ENCODE measurements at places on chromosomes 16 and 17.

- DNase-seq, result no peak
Observed at GRCh38 chr16:56916571-56917403, 15.2 kb upstream of the HERPUD1 start.

DNA sequence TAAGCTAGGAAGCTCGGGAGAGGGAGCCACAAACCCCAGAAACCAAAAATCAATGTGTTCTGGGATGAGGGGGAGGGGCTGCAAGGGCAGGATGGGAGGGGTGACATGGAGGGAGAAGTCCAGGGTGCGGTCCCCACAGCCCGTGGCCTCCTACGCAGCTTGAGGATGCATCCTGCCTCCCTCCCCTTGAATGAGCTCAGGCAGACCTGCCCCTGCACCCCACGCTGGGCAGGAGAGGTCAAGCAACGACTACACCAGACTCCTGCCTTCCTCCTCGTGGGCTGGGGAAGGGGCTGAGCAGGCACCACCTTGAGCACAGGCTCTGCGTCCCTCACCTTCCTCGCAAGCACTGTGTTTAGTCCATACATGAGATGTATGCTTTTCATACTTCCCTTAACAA lies 3.9 kb downstream of the ANKRD13B start:
- no peak for DNase-seq

DNA sequence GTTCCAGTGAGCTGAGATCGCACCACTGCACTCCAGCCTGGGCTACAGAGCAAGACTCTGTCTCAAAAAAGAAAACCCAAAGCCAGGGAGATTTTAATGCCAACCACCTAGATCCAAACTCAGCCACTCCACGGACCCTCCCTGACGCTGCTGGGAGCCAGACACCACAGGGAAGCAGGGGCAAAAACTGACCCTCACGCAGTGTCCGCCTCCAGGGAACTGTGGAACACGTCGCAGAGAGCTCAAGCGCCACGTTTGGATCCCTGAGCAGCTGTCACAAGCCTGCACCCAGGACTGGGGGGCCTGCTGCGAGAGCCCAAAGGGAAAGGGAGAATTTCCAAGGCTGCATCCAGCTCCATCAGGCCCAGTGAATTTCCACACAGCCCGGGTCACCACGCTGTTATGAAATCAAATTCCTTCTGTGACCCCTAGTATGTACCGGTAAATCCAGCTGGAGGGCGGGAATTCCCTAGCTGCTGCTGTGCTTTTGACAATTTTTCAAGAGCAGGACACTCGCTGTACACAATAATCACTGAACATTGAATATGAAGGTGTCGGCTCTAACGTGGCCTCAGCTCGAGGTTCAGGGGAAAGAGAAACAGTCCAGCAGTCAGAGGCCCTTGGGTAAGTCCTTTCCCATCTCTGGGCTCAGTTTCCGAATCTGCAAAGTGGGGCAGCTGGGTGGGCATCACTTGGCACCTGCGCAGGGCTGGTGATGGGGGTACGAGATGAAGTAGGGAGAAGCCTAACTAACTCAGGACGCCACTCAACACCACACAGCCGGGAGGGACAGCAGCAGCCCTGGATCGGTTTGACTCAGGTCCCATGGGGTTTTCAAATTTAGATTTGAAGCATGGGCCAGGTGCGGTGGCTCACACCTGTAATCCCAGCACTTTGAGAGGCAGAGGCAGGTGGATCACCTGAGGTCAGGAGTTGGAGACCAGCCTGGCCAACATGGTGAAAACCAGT lies 8.6 kb downstream of the CARHSP1 start:
- no peak for DNase-seq

- DNase-seq, result no peak
Observed at GRCh38 chr16:4433914-4434787, 8.5 kb downstream of the DNAJA3 start.

- no peak for DNase-seq
Observed at GRCh38 chr16:65689726-65690125, 567.9 kb upstream of the CDH11 start.

GRCh38 chr17:33080091-33080490 lies 88.4 kb downstream of the SPACA3 start:
- no peak for DNase-seq

- DNase-seq, result peak; percentile 57
Observed at GRCh38 chr17:17669580-17670235, 11.6 kb upstream of the RAI1 start.

DNA sequence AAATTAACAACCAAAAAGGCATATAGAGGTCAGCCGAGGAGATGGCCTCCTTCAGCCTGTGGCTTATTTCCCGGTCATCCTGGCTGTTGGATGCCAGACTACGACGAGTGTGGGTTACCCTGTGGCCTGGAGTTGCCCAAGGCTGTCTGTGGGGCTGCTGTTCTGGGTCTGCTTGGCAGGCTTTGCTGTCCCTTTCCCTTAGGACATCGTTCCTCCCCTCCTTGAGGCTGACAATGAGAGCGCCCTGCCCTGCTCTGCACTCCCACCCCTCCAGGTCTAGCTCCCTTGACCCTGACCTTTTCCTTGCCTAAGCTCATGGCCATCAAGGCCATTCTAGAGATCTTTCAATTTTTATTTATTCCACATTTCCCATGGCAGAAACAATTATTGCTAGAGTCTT lies 1.9 kb upstream of the CBFB start:
- no peak for DNase-seq

GRCh38 chr17:77476931-77477805 lies 336.4 kb downstream of the SEC14L1 start:
- DNase-seq, result no peak

GRCh38 chr17:76679239-76679638 lies 31.5 kb downstream of the MXRA7 start:
- DNase-seq, result no peak

DNA sequence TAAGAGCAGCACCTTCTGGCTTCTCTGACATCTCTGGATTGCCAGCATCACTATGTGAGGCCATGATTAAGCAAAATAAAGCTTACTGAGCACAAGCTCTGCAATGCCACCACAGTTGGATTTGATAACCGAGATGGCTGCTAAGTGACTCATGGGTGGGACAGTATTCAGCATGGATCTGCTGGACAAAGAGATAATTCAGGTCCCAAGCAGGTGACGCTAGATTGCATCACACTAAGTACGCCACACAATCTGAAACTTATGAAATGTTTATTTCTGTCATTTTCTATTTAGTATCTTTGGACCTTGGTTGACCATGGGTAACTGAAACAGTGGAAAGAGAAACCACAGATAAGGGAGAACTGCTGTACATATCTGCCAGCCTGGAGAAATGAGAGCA lies 27.4 kb downstream of the CDRT15 start:
- DNase-seq, result peak; percentile 90

DNA sequence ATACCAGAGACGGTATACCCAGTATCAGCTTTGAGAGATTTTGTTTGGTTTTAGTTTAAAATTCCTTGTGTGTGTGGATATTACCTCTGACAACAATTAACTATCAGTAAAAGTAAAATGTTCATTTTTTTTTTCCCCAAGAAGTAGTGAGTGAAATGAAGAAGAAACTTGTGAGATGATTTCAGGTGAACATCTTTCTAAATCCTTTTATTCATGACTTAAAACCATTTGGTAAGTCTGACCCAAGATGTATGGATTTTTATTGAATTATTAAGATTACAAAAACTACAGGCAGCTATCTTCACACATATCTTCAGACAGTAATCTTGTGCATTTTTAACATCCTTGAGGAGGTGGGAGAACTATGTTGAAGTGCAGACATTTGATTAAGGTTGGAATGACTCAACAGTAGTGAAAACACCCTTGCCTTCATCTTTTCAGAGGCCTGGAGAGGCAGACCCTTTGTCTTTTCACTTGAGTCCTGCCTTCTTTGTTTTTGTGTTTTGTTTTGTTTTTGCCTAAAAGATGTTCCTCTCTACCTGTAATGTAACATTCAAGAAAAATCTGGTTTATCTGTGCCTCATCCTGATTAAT lies 240.3 kb upstream of the TBX2 start:
- no peak for DNase-seq

DNA sequence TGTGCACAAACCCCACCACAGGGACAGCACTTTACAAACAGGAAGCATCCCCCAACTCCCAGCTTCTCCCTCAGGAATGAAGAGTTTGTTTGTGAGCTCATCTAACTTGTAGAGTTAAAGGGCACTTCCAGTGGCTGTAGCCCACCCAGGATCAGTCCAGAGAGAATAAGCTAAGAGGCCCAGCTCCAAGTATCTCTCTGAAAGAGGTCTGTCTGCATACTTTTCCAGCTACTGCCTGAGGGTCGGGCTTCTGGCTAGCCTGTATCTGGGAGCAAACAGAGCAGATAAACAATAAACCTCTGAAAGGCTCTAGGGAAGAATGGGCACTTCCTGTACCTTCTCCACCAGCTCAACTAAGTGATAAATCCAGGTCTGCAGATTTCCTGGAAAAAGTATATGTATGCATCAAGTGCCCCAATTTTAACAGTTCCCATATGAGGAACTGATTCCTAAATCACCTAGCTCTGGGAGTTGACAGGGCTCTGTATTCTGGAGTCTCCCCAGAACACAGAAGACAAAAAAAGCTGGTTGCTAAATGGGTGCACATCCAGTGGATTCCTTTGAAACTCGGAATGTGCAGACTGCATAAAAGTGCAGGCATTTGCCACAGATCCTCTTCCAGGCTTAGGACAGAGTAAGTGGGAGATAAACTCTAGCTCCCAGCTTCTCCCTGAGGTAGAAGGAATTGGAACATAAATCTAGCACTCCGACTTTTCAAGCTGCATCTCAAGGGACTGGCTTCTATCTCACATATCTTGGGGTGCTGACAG lies 37.1 kb upstream of the MYLK3 start:
- no peak for DNase-seq

DNA sequence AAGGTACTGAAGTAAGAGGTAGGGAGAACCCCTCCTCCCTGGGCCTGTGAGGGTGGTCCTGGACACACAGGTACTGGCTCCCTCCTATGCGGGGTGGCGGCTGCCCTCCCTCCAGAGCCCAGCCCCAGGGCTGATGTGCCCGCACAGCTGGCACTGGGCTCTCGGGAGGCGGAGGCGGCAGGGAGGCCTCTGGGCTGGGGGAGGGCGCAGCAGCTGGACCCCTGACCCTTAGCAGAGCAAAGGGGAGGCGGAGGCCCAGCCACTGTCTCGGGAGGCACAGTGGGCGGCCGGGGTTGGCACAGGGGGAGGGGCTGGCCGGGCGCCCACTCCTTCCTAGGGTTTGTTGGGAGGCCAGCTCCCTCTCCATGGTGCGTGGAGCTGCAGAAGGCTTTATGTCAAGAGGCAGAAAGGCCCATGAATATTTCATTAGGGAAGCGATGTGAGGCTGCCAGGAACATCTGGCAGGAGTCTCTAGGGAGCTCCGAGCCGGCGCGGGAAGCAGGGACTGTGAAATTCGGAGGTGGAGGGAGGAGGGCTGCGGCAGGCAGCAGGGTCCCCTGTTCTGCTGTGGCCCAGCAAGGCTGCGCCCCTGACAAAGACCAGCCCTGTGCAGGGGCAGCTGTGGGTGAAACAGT lies 44.1 kb upstream of the ACSF3 start:
- no peak for DNase-seq

DNA sequence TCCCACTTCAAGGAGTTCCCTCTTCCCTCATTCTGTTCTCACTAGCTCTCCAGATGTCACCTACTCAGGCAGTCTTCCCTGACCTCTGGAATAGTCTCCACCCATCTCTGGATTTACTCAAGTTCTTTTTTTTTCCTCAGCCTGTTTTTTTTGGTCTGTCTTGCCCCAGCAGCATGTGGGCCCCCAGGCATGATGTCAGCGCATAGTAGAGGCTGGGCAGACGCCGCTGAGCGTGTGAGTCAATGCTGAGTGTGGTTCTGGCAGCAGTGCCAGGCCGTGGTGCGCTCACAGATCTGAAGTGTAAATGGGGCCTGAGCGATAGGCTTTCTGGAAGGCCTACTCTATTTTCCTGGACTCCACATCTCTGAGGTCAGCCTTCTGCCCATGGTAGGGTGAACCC lies 2.7 kb upstream of the KCNJ18 start:
- DNase-seq, result no peak

- DNase-seq, result peak; percentile 25
Observed at GRCh38 chr16:88454523-88454947, 1.5 kb downstream of the ZFPM1 start.

DNA sequence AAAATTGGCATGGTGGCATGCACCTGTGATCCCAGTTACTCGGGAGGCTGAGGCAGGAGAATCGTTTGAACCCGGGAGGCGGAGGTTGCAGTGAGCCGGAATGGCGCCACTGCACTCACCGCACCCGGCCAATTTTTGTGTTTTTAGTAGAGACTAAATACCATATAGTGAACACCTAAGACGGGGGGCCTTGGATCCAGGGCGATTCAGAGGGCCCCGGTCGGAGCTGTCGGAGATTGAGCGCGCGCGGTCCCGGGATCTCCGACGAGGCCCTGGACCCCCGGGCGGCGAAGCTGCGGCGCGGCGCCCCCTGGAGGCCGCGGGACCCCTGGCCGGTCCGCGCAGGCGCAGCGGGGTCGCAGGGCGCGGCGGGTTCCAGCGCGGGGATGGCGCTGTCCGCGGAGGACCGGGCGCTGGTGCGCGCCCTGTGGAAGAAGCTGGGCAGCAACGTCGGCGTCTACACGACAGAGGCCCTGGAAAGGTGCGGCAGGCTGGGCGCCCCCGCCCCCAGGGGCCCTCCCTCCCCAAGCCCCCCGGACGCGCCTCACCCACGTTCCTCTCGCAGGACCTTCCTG lies at the start of gene HBQ1:
TSS of gene HBQ1 (plus strand) at position 359 of the 575 bp plus-strand sequence. CDS start at position 387, 28 bp downstream.
- DNase-seq, result peak; percentile 27

GRCh38 chr17:49506282-49506681 lies 11.2 kb downstream of the NGFR start:
- no peak for DNase-seq

- DNase-seq, result no peak
Observed at GRCh38 chr16:86881861-86882273, 303.5 kb downstream of the FOXL1 start.

- no peak for DNase-seq
Observed at GRCh38 chr16:50769-51591, 2.4 kb downstream of the POLR3K start.

DNA sequence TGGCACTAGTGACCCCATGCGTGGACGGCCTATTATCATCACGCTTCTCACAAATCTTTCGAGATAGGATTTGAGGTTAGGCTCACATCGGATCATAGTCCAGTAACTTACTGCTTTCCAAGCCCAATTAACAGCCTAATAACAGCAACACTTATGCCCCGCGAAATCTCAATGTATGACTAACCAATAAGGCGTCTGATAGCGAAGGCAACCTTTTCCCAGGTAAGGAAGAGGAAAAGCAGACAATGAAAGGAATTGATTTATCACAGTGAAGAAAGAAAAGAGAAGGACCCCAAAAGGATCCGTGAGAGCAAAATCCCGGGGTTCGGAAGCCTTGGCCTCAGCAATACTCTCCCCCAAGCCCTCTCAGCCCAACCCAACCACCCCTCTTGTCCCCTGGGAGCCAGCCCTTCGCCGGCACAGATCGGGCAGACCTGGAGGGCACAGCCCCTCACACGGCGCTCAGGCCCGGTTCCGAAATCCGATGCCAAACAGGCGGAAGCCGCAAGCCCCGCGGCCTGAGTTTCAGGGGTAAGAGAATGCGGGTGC lies 534 bp downstream of the GPATCH8 start:
- peak; percentile 41 for DNase-seq

Measured in SW480 (cell line).